Stimulated activated CD4-positive, alpha-beta T cell treated with anti-CD3 and anti-CD28 coated beads, TNF-alpha, amount 100 ng/mL, for 1 hour (primary cell): ENCODE measurements at places on chromosomes 7 and 10.
A peak's percentile ranks its signal among the peaks of the same experiment; 100 is the strongest.

DNA sequence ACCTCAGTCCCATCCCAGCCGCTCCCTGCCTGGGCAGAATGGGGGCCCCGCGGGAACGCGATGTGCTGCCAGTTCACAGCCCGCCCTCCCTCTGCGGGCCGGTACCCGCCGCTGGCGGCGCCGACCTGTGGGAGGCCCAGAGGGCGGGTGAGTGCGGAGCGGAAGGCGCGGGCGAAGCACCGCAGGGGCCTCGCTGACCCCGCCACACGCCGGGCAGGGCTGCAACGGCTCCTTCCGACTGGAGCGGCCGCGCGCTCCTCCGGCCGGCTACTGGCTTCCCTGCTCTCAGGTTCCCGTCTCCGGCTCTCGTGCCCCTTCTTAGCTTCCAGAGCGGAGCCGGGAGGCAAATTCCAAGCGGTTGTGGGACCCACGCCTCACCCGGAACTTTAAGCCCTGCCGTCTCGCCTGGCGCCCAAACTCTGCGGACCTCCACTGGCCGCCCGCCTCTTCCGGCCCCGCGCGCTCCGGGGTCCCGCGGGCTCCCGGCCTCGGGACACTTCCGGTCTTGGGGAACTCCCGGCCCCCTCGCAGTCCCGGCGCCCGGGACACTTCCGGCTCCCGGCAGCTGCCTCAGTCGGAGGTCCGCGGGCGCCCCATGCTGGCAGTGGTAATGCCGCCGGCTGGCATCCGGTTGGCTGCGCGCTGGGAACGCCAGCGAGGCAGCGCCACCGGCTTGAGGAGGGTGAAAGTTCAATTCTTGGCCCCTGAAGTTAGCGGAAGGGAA, at the start of gene CYREN:
CYREN (minus strand) TSS at position 434 of the 724 bp plus-strand sequence. CDS start 1,785 bp downstream, outside the sequence.
- peak; percentile 75 for DNase-seq

DNA sequence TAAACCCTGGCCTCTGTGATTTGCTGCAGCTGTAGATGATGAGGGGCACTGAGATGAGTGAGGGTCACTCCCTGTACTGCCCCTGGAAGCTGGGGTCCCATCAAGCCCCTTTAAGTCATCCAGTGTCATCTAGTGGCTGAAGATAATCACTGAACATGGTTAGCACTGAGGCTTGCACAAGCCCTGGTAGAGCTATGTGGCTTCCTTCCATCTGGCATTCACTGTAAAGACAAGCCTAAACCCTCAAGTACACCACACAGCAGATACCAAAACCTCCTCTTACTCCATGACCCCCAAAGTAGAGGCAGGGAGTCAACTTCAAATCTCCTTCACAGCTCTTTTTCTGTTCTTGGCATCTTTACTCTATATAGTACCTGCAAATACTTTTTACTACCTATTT, 72.7 kb upstream of the MRLN start:
- DNase-seq: no peak

- DNase-seq: no peak
Measured at GRCh38 chr7:17696422-17696821, 243.9 kb downstream of the SNX13 start.

DNA sequence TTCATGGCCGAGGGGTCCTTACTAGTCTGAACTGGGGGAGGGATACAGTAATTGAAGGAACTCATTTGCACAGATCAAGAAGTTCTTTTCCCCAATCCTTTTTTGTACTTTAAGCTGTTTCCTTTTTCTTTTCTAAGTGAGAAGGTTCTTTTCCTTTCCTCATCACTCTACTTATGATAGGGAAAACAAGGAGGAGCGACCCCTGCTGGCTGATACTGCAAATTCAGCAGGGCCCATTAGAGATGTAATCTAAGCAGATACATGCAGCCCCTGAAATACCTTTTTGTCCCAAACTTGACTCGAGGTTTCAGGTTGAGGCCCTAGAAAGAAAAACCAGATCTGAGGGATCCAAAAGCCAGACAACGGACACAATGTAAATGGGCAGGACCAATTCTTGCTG, 305.5 kb downstream of the DNAJB9 start:
- DNase-seq: no peak

GRCh38 chr7:156544919-156545715, 95.5 kb upstream of the RNF32 start:
- no peak for DNase-seq

- no peak for DNase-seq
Measured at GRCh38 chr7:88432301-88432700, 125.6 kb upstream of the STEAP4 start.

DNA sequence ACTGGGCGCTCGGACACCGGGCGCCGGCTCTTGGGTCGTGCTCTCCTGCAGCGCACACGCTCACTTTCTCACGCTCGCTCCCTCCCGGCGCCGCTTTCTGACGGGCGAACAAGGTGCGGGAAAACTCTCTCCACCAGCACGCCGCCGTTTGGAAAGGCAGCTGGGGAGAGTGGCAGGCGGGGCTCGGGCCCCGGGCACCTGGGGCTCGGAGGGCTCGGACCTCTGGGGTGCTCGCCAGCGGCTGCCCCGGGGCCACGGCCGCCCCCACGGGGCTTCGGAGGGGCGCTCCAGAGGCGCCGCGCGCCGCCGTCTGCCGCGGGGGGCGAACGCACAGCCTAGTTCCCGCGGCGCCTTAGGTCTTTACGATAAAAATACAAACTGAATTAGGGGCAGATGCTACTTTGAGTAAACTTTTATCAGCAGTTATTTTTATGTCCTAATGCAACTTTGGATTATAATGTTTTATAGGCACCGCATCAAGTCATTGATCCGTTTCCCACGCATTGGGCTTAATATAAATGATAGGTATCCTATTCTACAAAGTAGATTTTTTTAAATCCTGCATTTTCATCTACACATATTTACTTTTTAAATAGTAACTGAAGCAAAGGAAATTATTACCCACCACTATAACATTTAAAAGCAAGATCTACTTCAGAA, 535 bp upstream of the EPC1 start:
- DNase-seq: no peak
